Suppressor macrophage treated with lipopolysaccharide for 4 hours (primary cell): ENCODE measurements at places on chromosomes 5 and 9.

- no peak for DNase-seq
Observed at GRCh38 chr9:131748411-131748955, 8.6 kb upstream of the RAPGEF1 start.

DNA sequence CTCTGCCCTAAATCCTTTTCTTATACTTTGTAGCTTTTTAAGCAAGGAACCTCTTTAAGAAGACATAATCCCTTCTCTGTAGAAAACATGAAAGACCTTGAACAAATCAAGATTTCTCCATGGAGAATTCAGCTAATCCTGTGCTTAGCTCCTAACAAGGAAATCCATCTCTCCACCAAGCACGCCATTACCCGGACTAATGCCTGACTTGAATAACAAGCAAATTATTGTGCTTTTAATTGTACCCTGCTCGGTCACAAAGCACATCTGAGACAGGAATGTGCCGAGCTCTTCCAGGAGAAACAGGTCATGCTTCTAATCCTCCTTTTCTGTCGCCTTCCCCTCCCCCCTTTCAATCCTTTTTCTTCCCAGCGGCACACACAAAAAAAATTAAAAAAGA is 141.3 kb downstream of the PSAT1 start:
- no peak for DNase-seq

DNA sequence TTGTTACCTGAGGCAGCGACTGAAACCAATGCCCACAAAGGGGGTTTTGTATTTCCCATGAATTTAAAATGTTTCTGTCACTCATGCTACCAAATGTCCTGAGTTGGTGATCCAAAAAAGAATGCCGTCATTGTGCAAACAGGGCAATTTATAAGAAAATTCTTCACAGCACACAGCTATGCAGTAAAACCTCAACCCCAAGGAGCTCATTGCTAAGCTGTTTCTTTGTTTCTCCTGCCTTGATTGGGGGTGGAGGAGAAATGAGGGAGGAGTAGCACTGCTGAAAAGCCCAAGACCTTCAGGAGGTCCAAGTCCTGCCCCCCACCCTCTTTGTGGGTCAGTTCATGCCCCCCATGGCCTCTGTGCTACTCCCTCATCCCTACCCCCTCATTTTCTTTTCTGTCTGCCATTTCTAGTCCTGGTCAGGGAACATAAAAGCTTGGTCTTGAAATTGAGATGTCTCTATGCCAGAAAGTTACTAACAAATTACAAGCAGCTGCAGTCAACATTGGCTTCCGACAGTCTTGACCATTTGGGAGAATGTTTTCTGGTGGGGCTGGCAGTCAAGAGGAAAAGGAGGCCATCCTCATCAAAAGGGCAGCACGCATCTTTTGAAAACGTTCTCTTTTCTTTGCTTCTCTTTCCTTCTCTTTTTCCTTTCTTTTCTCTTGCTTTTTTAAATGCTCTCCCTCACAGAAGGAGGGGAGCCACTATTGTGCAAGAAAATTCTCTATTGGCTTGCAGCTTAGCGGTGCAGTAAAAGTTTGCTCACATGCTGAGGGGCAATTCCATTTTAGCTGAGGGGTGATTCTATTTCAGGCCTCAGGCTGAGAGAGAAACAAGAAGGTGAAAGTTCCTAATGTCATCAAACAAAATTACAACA is 133.3 kb downstream of the GCNT1 start:
- DNase-seq: no peak

DNA sequence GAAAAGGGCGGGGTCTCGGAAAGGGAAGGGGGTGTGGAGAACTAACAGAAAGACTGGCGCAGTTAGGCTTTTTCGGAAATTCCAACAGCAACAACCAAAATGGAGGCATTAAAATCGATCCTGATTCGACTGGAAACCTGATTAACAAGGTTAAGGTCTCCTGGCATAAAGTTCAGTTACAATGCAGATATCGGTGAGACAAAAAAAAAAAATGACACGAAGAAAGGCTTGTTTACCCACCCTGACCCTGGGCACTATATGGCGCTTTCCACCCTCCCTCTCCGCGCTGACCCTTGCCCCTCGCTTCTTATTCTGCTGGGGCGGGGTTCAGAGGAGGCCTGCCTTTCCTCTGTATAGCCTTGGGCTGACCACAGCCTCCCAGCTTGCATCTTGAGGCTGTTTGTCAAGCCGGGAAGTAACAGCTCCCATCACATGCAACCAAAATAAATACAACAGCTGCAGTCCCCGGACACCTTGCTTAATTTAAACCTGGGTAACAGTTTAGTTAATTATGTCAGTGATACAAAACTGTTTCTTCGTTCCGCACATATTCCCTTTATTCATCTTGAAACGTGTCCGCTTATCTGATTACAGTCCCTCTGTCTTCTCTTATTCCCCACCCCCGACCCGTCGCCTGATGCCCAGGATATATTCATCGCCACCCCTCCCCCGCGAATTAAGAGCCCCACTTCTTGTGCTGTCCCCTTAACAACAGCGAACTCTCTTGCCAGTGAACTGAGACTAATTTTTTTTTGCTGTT is 795 bp upstream of the PJA2 start:
- DNase-seq: peak; percentile 74

DNA sequence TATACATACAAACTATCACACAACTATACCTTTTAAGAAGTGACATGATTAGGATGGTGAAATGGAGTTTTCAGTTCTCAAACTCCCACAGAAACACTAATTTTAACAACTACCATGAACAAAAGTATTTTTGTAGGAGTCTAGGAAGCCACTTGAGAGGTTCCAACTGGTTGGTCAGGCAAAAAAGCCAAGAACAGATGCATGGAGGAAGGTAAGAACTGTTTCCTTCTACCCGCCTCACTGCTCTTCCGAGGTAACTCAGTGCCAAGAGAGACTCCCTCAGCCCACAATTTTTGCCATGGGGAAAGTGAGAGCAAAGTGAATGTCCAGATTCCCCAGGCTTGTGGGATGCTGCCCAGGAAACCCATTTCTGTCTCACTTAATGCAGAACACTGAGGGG is 15.7 kb downstream of the BTNL8 start:
- DNase-seq: no peak

GRCh38 chr9:96442491-96442890 is 7.5 kb upstream of the HABP4 start:
- no peak for DNase-seq

GRCh38 chr5:95283761-95284571 is 928 bp downstream of the MCTP1 start:
- DNase-seq: peak; percentile 39

DNA sequence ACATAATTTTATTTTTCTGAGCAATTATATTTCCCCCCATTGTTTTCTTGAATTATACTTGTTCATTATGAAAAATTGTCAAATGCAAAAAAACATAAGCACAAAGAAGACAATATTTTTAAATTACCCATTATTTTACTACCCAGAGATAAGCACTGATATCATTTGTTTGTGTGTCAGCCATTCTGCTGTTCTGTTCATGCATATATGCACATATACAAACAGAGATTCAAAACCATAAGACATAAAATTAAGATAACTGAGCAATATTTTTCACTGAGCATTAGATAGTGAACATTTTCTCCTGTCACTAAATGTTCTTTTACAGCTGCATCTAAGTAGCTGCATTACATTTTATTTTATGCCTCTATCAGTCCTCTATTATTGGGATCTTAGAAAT is 35.6 kb downstream of the PAM start:
- DNase-seq: no peak
